Brain pericyte (primary cell): ENCODE measurements at places on chromosomes 16 and 17.

- DNase-seq, result no peak
Observed at GRCh38 chr16:67415872-67416793, at the start of gene ZDHHC1. Gene ZDHHC1 (minus strand): TSS chr16:67416477. CDS start chr16:67407775, 8,702 bp downstream.

DNA sequence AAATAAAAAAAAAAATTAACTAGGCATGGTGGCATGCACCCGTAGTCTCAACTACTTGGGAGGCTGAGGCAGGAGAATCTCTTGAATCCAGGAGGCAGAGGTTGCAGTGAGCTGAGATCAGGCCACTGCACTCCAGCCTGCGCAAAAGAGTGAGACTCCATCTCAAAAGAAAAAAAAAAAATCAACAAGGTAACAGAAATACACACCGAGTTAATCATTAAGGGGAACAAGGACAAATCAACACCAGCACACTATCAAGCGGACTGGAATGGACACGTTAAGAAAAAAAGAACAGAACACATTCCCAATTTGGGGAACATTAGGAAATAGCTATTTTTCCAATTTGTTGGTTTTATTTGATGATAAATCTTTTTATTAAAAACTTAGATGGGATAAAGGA is 28.4 kb upstream of the GLG1 start:
- DNase-seq, result no peak

DNA sequence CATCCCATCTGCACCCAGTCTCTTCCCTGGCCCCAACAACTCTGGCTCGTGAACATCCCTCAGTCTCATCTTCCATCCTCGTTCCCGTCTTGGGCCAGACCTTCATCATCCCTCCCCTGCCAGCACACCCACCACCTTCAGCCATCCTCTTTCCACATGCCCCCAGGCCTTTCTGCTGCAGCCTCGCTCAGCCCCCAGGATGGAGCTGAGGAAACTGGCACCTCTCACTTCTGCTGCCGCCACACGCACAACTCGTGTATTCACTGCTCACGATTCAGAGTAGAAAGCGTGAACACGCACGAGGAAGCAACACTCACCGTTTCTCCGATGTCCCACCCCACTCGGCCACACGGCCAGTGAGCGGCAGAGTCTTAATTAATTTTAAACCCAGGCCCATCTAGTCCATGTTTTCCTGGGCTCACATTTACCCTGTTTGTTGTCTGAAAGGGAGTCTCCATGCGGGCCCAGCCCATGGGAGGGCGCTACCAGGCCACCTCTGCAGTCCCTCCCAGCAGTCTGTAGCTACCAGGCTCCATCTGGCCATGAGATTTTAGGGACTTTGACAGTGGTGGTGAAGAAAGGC is 12.5 kb downstream of the C16orf90 start:
- no peak for DNase-seq

- DNase-seq, result no peak
Observed at GRCh38 chr17:66364508-66364907, 62.1 kb downstream of the PRKCA start.

- DNase-seq, result no peak
Observed at GRCh38 chr17:50638606-50638965, 3.9 kb downstream of the ABCC3 start.

- DNase-seq, result no peak
Observed at GRCh38 chr17:54307351-54307750, 484.6 kb downstream of the KIF2B start.

- no peak for DNase-seq
Observed at GRCh38 chr16:80552277-80552676, 11.5 kb downstream of the DYNLRB2 start.

DNA sequence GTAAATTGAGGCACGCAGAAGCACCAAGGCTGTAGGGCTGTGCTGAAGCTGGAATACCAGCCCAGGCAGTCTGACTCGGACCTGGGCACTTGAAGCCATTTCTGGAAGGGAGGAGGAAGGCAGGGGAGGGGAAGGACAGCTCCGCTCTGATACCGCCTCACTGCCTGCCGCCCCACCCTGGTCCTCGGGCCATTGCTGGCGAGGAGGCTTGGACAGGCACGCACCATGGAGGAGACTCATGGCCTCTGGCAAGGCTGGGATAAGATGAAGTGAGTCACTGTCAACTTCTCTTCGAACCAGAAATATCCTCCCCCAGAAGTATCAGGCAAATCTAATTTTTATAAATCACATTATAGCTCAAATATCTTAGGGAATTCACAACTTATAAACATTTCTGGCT is 81.3 kb downstream of the SDK2 start:
- no peak for DNase-seq

DNA sequence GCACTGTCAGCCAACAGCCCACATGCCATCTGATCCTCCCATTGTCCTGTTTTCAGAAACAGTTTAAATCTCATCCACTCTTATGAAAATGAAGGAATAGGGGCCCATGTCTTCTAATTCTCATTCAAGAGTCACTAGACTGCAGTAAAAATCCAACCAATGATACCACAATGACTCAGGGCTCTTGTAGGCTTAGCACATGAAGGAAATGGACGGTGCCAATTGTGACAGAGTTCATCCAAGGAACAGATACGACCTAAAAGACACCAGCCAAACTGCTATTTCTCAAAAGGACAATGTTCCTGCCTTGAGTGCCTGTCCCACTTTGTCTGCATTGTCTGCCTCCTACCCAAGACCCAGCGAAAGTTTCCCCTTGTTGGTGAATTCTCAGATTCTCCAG is 204.8 kb upstream of the COX10 start:
- no peak for DNase-seq
